ENCODE measurements at places on chromosomes 3 and 15.

- DNase-seq = no peak
Observed at GRCh38 chr3:33433843-33434242, 6.4 kb downstream of the UBP1 start.

- DNase-seq = no peak
Observed at GRCh38 chr15:31840849-31841476, 189.4 kb upstream of the CHRNA7 start.

- DNase-seq = no peak
Observed at GRCh38 chr3:111517801-111518200, 24.2 kb upstream of the CD96 start.

DNA sequence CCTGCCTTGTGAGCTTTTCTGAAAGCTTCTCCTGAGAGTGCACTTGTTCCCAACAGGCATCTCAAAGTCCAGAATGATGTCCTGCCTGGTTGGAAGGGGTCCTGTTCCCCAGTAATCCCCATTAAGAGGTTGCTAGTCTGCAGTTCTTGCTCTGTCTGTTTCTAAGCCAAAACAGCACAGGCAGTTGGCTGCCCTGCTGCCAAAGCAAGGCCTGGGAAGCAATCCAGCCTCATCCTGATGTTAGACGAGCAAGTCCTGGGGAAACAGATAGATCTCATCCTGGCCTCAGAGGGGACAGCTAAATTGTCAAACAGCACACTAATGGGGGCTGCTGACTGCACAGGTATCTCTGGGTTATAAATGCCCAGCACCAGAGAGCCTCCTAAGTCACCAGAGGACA is 198.0 kb downstream of the EPHB1 start:
- DNase-seq = no peak

DNA sequence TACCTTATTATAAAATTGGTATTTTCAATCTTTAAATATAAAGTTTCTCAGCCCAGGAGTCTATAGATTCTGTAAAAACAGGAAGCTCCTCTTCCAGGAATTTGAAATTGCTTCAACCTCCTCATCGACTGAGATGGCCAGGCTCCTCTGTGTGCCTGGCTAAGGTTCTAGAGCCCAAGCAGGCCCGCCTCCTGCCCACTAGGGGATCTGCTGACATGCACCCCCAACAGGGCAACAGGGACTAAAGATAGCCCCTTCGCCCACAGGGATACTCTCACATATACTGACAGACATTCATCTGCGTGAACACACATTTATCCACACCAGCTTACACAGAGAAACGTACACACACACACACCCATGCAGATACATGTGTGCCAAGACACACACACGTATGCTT is 183.1 kb upstream of the TLE3 start:
- no peak for DNase-seq

GRCh38 chr3:45409921-45410320 is 21.5 kb downstream of the LARS2 start:
- no peak for DNase-seq

GRCh38 chr3:47456984-47457383 is 18.8 kb downstream of the SCAP start:
- DNase-seq = no peak

DNA sequence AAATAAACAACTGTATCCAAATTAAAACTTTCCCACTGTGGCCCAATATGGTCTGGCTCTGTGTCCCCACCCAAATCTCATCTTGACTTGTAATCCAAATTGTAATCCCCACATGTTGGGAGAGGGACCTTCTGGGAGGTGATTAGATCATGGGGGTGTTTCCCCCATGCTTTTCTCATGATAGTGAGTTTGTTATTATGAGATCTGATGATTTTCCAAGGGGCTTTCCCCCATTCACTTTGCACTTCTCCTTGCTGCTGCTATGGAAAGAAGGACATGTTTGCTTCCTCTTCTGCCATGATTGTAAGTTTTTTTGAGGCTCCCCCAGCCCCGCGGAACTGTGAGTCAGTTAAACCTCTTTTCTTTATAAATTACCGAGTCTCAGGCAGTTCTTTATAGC is 55.0 kb downstream of the MINDY4B start:
- DNase-seq = no peak

- DNase-seq = no peak
Observed at GRCh38 chr15:79896131-79896633, 632 bp downstream of the MTHFS start.

- DNase-seq = no peak
Observed at GRCh38 chr15:93358166-93359059, 269.4 kb upstream of the RGMA start.

DNA sequence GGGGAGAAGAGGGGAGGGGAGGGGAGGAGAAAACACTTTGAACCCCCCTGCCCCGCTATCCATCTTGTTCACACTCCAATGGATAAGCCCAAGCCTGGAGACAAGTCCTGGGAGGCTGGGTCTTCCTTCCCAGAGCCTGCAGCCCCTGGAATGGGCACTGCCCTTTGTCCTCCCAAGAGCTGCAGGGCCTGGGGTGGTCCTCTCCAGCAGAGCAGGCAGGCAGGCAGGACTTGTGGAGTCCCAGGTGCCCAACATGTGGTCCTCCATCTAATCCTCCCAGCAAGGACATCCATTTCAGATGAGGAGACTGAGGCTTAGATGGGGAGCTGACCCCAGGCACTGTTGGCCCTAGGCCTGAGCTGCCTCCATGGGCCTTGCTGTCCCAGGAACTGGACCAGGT is 10.4 kb upstream of the MESP2 start:
- DNase-seq = no peak

DNA sequence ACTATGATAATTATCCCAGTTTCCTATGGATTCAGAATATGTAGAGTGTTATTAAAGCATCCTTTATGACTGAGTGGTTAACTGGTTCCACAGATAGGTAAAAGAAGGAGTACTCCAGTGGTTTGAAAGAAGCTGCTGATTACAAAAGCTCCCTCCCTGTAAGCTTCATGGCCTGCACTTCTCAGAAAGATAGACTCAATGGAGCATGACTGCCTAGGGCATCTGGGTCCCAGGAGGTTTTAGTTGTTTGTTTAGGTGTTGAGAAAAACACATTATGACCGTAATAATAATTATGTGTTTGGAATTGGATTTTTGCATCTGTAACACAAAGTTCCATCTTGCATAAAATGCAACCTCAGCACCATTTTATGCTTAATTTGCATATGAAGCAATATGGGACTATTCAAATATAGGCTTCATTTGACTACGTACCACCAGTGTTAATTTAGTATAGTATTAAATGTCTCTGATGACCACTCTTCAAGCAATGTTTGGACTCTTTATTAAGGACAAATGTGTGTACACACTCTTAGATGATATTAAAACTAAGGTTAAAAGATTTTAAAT is 121.1 kb downstream of the ROBO2 start:
- no peak for DNase-seq

DNA sequence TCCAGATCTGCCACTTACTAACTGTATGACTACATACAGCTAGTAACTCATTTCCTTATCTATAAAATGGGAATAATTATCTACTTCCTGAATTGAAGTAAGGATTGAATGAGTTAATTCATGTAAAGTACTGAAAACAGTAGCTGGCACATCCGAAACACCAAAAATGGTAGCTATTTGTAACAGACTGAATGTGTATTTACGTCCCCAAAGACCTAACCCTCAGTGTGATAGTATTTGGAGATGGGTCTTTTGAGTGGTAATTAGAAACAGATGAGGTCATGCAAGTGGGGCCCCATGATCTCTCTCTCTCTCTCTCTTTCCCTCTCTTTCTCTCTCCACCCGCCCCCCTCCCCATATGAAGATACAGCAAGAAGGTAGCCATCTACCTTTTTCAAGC is 146.2 kb downstream of the PLCH1 start:
- DNase-seq = no peak

DNA sequence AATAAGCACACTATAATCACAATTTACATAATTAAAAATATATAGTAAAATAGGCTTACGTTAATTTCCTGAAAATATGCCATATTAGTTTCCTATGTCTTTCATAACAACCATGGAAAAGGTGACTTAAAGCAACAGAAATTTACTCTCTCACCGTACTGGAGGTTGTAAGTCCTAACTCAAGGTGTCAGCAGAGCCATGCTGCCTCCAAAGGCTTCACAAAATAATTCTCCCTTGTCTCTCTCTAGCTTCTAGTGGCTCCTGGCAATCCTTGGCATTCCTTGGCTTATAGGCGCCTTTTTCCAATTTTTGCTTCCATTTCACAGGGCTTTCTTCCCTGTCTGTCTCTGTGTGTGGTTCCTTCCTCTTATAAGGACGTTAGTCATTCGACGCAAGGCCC is 7.6 kb downstream of the SI start:
- DNase-seq = no peak

GRCh38 chr15:78314181-78314581 is 14.8 kb upstream of the SKIC8 start:
- DNase-seq = no peak

GRCh38 chr15:70528816-70529215 is 234.5 kb downstream of the UACA start:
- no peak for DNase-seq

- no peak for DNase-seq
Observed at GRCh38 chr3:16484216-16484615, 29.3 kb downstream of the RFTN1 start.

- DNase-seq = no peak
Observed at GRCh38 chr15:38362355-38362754, 91.6 kb upstream of the FAM98B start.

DNA sequence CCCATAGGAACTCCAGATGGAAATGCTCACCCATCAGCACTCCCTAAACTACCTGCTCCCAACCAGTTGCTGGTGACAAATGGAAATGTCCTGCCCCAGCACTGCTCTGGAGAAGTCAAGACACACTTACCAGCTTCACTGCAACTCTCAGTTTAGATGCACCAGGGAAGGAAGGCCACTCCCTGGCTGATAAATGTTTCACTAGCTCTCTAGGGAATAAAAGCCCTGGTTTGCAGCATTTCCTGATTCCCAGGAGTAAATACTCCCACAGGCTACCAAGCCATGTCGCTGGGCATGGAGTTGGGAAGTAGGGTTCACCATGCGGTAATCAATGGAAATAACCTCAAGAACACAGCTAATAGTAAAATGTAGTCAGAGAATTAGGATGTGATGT is 112.0 kb upstream of the NEO1 start:
- DNase-seq = no peak

GRCh38 chr15:70008697-70009290 is 88.9 kb downstream of the TLE3 start:
- DNase-seq = no peak

- DNase-seq = no peak
Observed at GRCh38 chr3:9749296-9749644, 482 bp upstream of the OGG1 start.

DNA sequence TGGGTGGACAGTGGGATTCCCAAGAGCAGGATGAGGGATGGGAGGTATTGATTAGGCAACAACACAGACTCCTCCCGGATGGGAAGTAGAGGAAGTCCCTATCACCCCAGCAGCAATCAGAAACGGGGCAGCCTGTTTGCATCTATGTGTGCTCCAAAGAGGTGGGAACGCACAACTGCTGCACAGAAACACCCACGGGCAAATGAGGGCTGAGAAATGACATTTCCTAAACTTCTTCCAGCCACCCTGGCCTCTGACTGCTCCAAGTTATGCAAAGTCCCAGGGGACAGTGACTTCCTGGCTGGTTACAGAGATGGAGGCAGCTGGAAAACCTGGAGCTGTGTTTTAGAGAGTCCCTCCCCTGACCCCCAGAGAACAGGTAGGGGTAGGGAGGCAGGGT is 42.6 kb downstream of the HCN4 start:
- no peak for DNase-seq

GRCh38 chr3:184258926-184259325 is 2.4 kb downstream of the CAMK2N2 start:
- DNase-seq = no peak

- no peak for DNase-seq
Observed at GRCh38 chr3:155049959-155050358, 30.2 kb upstream of the MME start.

- no peak for DNase-seq
Observed at GRCh38 chr15:99961011-99961441, 227.8 kb upstream of the LYSMD4 start.

DNA sequence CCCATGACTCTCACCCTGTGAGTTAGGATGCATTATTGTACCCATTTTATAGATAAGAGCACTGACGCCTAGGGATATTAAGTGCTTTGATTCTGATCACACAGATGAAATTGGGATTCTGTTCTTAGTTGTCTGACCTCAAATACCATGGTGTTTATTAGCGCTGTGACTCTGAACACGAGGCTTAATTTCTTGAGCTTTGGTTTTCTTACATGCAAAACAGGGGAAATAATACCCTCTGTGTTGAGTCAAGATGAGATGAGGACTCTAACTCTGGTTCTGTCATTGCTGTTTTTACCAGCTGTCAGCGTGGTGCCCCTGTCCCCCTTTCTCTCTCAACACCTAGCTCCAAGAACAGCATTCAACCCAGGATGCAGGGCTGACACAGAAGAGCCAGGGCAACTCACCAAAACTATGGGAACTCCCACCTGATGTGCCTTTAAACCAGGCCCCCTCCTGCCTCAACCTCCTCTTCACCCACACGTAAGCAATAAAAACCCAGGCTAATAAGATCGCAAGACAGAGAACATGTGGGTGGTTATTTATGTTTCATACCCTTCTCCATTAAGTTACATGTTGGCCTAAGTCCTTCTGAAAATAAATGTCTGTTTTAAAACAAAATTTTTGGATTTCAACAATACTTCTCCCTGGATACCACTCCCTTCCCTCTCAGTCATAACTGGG is 100.1 kb upstream of the SPATA12 start:
- no peak for DNase-seq

- DNase-seq = no peak
Observed at GRCh38 chr3:27976933-27977332, 254.8 kb upstream of the EOMES start.

DNA sequence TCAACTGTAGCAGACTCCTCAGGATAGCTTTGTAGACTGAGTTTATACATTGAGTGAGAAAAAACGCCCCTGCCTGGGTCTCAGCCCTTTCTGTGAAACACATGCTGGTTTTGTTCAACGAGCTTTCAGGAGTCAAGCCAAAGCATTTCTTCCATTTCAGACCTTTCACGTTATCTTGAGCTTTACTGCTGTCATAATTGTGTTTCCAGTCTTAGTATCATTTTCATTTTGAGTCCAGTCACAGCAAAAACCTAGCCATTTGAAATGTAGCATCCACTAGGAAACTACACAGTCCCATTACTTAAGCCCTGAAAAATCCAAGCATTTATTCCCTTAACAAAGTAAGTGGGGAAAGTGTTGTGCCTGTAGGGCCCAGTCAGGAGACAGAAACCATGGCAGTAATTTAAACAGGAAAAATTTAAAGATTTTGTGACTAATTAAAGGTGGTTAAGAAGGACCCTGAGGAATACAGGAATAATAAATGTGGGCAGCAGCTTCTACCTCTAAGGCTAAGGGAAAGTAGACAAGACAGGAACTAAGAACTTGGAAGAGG is 110.1 kb upstream of the ABHD17C start:
- DNase-seq = no peak

- DNase-seq = no peak
Observed at GRCh38 chr15:72172796-72173195, 24.8 kb downstream of the GRAMD2A start.

GRCh38 chr3:22971497-22971896 is 231.6 kb upstream of the UBE2E2 start:
- no peak for DNase-seq
